Skin of body (tissue), 3 donors: ENCODE measurements at places on chromosomes 12 and 14. TPM values are rescaled to one million over a fixed set of nuclear protein-coding genes. Genes with fewer than 3 reads are reported as not detected.

Gene ANKRD52
- total RNA-seq, result 11.0 TPM

Gene KCNMB4
- 4.1 TPM for total RNA-seq

Gene CBLN3
- 1.8 TPM for total RNA-seq

Gene SRRM4
- total RNA-seq, result 0.10 TPM

Gene SOAT2
- not detected for total RNA-seq

Gene GUCY2C
- total RNA-seq, result 0.10 TPM

Gene TTC9
- 2.3 TPM for total RNA-seq

Gene TCL1B
- total RNA-seq, result not detected

Gene BHLHE41
- 6.2 TPM for total RNA-seq

DNA sequence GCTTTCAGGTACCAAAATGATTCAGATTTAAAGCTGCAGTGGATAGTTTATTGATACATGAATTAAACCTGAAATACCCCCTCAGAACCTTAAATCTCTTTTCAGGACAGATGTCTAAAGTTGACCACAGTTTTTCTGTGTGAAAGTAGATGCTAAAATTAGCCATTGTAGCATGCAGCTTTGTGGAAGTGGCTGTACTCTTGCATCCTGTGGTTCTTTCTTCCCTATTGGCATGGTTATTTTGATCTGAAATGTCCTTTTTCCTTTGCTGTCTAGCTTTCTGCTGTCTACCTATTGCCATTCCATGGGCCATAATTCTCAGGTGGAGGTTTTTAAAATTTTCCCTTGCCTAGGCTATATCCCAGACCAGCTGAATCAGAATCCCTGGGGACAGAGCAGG lies 455.6 kb downstream of the ZFP36L1 start:
- no peak for DNase-seq

- DNase-seq, result no peak
Observed at GRCh38 chr14:74980731-74981461, 21.8 kb upstream of the EIF2B2 start.

DNA sequence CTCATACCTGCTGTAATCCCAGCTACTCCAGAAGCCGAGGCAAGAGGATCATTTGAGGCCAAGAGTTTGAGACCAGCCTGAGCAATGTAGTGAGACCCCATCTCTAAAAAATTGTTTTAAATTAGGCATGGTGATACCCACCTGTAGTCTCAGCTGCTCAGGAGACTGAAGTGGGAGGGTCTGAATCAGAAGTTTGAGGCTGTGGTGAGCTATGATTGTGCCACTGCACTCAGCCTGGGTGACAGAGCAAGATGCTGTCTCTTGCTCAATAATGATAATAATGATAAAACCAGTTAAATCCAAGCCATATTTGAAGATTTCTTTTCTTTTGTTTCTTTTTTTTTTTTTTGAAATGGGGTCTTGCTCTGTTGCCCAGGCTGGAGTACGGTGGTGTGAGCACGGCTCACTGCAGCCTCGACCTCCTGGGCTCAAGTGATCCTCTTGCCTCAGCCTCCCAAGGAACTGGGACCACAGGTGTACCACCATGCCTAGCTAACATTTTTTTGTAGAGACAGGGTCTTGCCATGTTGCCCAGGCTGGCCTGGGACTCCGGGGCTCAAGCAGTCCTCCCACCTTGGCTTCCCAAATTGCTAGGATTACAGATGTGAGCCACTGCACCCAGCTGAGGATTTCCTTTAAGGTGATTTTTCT lies 12.8 kb downstream of the PSMA6 start:
- no peak for DNase-seq

GRCh38 chr12:117127933-117128823 lies 29.0 kb upstream of the TESC start:
- no peak for DNase-seq

DNA sequence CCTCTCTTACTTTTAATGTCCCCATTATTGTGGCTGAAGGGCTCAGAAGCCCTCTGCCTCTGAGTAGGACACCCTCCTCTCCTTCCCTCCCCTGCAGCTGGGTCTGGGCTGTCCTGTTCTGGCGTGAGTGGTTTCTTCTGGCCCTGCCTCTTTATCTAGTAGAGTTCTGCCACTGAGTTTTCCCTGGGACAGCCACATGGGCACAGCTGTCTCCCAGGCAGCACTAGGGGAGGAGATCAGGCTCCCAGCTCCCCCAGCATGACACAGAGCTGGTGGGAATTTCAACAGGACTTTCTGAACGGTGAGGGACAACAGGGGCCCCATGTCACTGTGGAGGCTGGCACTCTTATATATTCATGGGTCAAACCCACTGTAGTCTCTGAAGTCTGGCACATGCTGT lies 21.4 kb downstream of the TMEM132C start:
- no peak for DNase-seq

- no peak for DNase-seq
Observed at GRCh38 chr14:46384611-46385010, 267.0 kb downstream of the RPL10L start.

- no peak for DNase-seq
Observed at GRCh38 chr12:115380546-115381120, 696.7 kb upstream of the TBX3 start.

- DNase-seq, result no peak
Observed at GRCh38 chr14:24837280-24838046, 203.5 kb upstream of the GZMB start.

- no peak for DNase-seq
Observed at GRCh38 chr14:59454139-59454538, 11.0 kb downstream of the GPR135 start.

DNA sequence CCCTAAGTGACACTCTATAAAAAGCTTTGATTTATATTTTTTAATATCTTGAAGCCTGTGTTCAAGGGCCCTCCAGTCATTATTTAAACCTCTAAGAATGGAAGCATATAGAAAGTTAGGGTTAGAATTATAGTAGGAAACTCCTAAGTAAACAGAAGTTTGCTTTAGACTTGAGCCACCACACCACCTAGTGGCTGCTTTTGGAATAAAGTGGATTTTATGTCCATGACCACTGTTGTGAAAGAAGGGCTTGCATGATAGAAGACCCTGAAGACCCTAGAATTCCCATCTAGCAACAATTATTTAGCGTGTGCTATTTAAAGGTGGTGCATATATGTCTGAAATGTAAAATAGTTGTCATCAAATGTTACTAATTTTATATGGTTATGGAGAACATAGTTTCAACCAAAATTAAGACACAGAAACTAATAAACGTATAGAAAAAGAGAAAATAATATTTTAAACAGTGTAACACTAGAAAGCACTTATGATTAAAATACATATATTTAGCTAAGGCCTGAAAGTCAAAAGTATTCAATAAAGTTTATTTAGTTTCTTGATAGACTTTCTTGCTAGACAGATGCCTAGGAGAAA lies 21.3 kb downstream of the LRRIQ1 start:
- DNase-seq, result no peak

GRCh38 chr12:48832321-48833060 lies 14.2 kb downstream of the CACNB3 start:
- DNase-seq, result no peak

- DNase-seq, result no peak
Observed at GRCh38 chr12:28536088-28536487, 345.8 kb downstream of the CCDC91 start.

- DNase-seq, result no peak
Observed at GRCh38 chr14:100537446-100538350, 49.5 kb downstream of the BEGAIN start.

DNA sequence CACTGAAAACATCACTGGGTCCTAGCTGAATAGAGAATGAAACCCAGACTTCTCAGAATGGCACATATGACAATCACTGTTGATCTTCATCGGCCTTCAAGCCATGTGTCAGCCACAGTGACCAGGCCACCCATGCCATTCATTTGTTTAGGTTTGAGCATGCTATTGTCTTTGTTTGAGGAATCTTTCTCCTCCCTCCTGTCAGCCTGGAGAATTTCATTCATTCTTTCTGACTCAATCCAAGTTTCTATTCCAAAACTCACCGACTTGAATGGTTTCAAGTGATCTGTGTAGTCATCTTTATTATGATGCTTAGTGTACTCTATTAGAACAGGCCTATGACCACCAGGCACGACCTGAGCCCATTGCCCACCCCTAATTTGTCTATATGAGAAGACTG lies 106.3 kb downstream of the ETNK1 start:
- DNase-seq, result no peak

- no peak for DNase-seq
Observed at GRCh38 chr12:97927977-97928376, 465.4 kb downstream of the RMST start.

GRCh38 chr12:122517877-122518276 lies 8.9 kb downstream of the RSRC2 start:
- DNase-seq, result no peak

DNA sequence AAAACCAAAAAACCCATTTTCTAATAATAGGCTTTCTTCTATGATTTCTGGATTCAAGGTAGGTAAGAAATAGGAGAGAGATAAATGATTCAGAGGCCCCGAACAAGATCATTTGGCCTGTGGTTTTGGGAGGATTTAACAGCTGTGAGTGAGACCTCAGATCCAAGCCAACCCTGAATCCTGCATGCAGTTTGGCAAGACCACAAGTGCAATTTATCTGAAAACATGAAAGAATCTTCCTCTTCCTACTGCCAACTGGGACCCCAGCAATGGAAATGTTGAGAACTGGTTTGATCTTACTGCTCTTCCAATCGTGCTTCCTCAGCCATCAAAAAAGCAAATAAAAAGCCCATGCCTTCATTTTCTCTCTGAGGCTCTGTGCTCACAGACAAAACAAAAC lies 519.7 kb upstream of the TBX3 start:
- peak; percentile 19 for DNase-seq

GRCh38 chr14:70152704-70153103 lies 36.0 kb downstream of the SLC8A3 start:
- no peak for DNase-seq

- no peak for DNase-seq
Observed at GRCh38 chr12:2652401-2653081, 142.2 kb upstream of the FKBP4 start.

DNA sequence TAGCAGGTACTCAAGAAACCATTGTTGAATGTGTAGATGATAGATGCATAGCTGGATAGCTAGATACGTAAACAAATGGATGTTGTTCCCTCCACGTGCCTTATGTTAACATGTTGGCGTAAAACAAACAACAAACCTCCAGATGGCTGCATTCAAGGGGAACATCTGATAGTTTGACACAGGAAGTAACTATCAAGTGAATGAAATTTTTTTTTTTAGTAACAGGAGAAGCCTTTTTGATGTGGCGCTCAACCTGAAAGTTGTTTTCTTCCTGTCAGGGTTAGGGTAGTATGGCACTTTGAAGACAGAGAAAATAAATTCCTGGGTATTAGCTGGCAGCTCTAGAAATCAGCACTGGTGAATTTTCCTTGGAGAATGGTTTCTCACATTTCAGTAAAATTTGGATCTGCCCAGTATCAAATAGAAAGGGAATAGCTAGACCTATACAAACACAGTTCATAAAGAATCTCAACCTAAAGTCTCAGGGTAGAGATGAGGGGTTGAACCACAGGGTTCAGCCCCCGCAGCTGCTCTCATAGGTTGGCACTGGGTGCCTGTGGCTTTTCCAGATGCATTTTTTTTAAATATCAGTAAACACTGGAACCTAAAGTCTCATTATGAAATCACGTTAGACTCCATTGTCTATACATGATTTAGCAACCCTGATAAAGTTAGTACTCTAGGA lies 18.8 kb upstream of the RAP1B start:
- no peak for DNase-seq

- DNase-seq, result no peak
Observed at GRCh38 chr12:123490089-123490488, 32.1 kb downstream of the SNRNP35 start.

DNA sequence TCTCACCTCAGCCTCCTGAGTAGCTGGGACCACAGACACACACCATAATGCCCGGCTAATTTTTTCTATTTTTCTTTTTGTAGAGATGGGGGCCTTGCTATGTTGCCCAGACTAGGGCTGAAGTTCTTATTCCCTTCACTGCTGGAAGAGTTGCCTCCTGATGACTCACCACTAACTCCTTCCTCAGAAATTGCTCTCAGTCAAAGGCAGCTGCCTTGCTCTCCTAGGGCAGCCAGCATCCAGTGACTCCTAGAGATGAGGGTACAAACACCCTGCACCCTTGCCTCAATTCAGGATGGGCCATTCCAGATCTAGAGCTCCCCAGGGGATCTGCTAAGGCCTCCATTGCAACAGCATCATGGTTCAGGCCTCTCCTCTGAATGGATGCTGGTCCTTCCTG lies 54.0 kb upstream of the RASSF8 start:
- DNase-seq, result no peak

- no peak for DNase-seq
Observed at GRCh38 chr12:14188744-14189143, 176.7 kb upstream of the ATF7IP start.

DNA sequence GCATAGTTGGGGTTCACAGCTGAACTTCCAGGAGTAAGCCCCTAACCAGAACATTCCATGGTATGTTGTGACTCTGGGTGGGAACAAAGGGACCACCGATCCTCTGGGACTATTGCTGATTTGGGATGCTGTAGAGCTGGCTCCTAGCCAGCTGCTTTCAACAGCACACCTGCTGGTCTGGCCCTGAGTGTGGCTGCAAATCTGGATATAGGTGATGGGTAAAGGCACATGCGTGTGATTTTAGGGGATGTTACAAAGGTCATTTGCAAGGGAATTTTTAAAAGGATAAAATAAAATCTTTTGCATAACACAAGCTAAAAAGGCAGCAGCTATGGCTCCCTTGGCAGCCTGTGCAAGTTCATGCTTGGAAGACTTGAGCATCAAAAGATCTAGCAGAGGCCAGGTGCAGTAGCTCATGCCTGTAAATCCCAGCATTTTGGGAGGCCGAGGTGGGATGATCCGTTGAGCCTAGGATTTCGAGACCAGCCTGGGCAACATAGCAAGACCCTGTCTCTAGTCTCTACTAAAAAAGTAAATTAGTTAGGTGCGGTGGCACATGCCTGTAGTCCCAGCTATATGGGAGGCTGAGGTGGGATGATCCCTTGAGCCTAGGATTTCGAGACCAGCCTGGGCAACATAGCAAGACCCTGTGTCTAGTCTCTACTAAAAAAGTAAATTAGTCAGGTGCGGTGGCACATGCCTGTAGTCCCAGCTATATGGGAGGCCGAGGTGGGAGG lies 1.6 kb downstream of the ALDH2 start:
- DNase-seq, result no peak

- DNase-seq, result no peak
Observed at GRCh38 chr14:66662374-66662773, 154.4 kb downstream of the GPHN start.
